ENCODE measurements at places on chromosomes 16 and 17.
A peak's percentile ranks its signal among the peaks of the same experiment; 100 is the strongest.

- no peak for DNase-seq
Measured at GRCh38 chr17:80047176-80047575, 10.7 kb downstream of the CCDC40 start.

GRCh38 chr17:40139566-40140058, 725 bp upstream of the CASC3 start:
- DNase-seq = no peak

GRCh38 chr16:85537331-85537788, 75.8 kb upstream of the GSE1 start:
- DNase-seq = no peak

DNA sequence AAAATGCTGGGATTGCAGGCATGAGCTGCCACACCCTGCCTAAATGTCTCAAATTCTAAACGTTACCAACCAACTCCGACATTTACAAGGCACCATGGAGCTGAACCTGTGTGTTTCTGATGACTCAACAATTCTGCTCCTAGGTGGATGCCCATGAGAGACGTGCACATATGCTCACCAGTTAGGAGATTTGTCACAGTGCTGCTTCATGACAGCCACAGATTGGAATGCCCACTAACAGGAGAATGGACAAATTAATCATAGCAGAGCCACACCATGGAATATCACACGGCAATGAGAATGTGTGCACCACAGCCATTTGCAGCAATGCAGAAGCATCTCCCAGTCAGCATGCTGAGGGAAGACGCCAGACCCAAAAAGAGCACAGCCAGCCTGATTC, 8.0 kb upstream of the KCNG4 start:
- DNase-seq = peak; percentile 82

Measured in EH (cell line).